ENCODE measurements at places on chromosomes 16 and 17. TPM values are rescaled to one million over a fixed set of nuclear protein-coding genes. Genes with fewer than 3 reads are reported as not detected.

The GP2 gene
- total RNA-seq, result 0.79 TPM

The AIPL1 gene
- total RNA-seq, result not detected

DNA sequence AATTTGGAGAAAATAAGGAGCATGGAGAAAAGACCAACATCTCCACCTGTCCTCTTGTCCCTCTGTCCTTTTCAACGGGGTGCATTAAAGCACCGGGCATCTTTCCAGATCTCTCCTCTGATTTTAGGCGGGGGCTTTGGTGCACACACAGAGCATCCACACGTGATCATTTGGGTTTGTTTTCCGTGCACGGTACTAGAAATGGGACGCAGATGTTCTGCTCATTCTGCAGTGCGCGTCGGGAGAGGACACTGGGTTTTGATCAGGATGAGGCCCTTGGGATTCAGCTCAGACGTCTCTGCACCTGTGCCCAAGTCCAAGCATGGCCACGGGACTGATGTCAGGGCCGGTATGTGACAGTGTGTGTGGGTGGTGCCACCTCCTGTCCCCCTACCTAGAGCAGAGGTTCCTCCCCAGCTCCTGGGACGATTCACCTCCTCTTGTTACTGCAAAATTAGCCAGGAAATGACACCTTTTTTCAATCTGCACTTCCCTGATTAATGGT, 31.9 kb downstream of the PDIA2 start:
- no peak for DNase-seq

- DNase-seq, result no peak
These were observed 208.3 kb downstream of the RGS9 start for GRCh38 chr17:65345261-65346005.

GRCh38 chr16:14486520-14487303, 143.3 kb downstream of the PARN start:
- DNase-seq, result peak; percentile 29

DNA sequence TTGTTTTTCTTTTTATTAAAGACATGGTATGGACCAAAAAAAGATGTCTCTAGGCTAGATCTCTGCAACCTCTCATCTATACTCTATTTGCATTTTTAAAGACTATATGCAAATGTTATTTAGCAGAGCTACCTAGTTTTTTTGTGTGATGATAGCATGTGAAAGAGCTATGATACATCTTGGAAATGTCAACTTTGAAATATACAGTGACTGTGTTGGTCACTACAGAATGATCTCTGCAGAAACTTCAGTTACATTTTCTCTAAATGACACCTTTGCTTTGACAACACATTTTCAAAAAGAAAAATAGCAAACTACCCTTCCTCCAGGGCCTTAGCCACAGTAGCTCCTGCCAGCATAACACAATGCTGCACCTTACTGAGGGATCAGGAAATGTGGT, 86.6 kb downstream of the PRKCB start:
- DNase-seq, result no peak

GRCh38 chr17:11807606-11808005, 189.7 kb downstream of the ZNF18 start:
- no peak for DNase-seq

- DNase-seq, result no peak
These were observed 8.3 kb downstream of the NME3 start for GRCh38 chr16:1762879-1763520.
